ENCODE measurements at places on chromosomes 4 and X. TPM values are rescaled to one million over a fixed set of nuclear protein-coding genes. Genes with fewer than 3 reads are reported as not detected.

GRCh38 chr4:152786627-152787026 lies 6.9 kb downstream of the ARFIP1 start:
- no peak for DNase-seq

The OPN1MW2 gene
- not detected for polyA plus RNA-seq

DNA sequence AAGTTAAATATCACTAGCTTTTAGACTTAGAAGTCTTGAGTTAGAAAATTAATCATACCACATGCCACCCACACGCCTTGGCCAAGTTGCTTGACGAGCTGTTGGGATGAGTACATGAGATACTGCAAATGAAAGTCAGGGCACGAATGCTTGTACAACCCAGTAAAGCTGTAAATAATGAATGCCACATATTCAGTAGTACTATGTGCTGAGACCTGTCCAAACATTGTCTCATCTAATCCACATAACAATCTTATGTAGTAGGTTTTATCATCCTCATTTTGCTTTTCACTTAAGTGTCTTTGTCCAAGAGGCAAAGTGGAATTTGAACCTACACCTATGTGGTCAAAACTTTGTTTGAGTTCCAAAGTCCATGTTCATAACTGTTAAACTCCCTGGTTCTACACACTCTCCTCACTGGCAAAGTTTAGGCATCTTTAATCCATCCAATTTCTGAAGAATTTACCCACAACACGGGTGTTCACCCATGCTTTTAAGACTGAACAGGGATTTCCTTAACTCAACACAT lies 74.1 kb downstream of the LDB2 start:
- no peak for DNase-seq

DNA sequence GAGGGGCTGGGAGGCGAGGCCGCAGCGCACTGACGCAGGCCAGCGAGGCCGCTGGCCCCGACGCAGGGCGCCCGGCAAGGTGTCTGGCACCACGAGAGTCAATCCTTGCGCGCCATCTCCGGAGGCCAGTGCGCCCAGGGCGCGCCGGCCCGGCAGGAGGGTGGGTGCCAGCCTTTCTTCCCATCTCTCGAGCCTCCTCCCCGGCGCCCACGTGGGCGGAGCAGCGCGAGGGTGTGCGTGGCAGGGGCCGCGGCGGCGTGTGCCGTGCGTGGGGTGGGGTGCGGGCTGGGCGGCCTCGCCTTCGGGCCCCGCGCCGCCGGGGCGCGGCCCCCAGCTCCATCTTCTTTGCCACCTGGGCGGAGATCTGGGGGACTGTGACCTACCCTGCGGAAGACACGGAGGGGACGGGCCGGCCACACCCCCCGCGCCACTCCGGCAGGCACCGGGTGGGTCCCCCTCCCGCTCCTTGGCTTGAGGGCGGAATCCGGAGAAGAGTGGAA lies 877 bp downstream of the JAKMIP1 start:
- DNase-seq: no peak

DNA sequence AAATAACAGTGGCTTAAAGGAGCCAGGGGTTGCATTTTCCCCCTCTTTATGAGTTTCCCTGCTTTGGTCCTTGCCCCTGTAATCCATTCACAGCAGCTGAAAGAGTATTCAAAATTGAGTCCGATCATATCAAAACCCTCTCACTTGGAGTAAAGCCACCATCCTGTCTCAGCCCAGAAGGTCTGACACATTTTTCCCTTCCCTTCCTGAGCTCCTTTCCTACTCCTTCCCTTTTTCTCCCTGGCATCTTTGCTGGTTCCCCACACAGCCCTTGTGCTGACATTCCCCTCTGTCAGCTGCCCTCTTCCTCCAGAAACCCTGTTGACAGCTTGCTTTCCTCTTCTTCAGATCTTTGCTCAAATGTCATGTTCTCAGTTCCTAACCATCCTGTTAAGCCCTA lies 295.6 kb downstream of the EVC2 start:
- no peak for DNase-seq

DNA sequence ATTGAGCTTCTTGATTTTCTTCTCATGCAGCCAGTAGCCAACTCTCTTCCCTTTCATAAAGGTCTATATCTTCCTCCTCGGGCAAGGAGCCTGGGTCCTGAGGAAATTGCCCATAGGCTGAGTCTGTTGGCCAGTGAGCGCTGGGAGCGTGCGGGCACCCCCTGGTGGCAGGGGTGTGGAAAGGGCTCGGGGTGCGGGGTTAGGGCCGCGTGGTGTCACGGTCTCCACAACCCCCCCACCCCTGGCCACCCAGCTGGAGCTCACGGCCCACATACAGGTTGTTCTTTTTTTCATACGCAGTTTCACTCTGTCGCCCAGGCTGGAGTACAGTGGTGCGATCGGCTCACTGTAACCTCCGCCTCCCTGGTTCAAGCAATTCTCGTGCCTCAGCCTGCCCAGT lies 13.1 kb downstream of the RBM10 start:
- no peak for DNase-seq

DNA sequence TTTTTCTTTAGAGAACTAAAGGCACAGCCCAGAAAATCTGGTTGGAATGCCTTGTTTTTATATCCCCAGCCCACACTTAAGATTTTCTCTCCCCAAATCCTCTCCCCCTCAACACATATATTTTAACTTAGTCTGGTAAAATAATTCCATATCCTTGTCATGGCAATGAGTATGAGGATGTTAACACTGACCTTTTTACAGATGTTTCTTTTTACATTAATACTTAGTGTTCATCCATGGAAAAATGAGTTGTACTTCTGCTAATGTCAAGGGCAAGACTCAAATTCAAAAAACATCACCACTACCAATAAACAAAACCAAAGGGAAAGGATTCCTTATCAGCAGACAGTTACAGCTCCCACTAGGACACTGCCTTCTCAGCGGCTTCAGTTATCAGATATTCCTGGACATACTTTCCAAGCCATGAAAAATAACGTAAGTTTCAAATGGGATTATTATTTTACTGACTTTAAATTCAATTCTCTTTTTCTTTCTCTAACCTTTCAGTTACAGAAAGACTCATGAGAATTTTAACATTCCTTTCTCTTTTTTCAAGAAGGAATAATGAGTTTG lies 83.3 kb downstream of the RASL11B start:
- no peak for DNase-seq

- no peak for DNase-seq
Observed at GRCh38 chr4:155478336-155478835, 101.6 kb upstream of the MAP9 start.

The SPANXB1 gene
- polyA plus RNA-seq: not detected

The BGN gene
- polyA plus RNA-seq: 101 TPM

- DNase-seq: no peak
Observed at GRCh38 chr4:8297141-8297601, 27.6 kb downstream of the HTRA3 start.

DNA sequence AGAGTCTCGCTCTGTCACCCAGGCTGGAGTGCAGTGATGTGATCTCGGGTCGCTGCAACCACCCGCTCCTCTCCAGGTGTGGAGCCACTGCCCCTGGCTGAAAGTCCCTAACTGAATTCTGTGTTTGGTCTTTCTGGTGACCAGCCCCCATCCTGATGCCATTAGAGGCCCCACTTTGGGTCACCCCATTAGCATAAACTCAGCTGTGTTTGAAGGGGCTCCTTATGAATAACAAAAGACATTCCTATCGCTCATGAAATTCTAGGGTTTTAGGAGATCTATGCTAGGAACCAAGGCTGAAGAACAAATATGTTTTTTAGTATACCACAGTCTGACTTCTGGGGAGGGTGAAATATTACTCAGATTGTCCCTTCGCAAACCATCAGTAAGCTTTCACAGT lies 652.9 kb downstream of the ADGRL3 start:
- no peak for DNase-seq

The RAB33B gene
- 7.8 TPM for polyA plus RNA-seq

GRCh38 chrX:12570859-12571501 lies 220.2 kb upstream of the PRPS2 start:
- no peak for DNase-seq

DNA sequence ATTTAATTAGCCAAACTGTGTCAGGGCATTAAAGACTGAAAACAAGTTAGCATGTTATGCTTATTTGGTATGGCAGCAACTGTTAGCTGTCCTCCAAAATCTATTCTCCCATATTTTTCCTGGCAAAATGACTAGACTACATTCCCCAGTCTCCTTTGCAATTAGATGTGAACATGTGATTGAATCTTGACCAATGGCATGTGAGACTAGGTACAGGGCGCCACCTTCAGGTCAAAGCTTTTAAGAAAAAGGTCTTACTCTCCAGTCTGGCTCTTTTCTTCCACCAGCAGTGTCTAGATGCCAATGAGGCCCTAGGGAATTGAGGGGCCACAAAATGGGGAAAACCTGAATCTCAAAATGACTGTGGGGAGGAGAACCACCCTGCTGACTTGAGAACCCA lies 408.2 kb downstream of the SMARCA1 start:
- DNase-seq: no peak

DNA sequence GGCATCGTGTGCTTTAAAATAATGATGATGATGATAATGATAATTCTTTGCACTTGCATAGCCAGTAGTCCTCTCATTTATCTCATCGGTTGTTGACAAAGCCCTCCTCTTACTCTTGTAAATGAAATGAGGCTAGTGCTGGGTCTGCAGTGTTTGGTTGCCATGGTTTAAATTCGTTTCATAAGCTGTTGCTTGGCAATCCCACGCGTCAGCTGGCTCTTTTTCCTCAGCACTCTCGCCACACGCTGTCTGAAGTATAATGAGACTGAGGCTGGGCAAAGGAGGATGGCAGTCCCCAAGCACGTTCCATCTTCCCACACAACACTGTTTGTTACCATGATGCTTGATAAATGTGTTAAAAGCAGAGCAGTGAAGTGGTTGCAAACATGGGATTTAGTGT lies 15.5 kb downstream of the PAGE4 start:
- DNase-seq: no peak

- DNase-seq: no peak
Observed at GRCh38 chrX:45571453-45571852, 370.8 kb upstream of the DIPK2B start.
